CD4-positive, alpha-beta T cell treated with Interleukin-4 for 1 hour (primary cell): ENCODE measurements at places on chromosomes 16 and 17.

- DNase-seq: peak; percentile 59
These were observed 4.5 kb downstream of the FBXL19 start for GRCh38 chr16:30927789-30928378.

DNA sequence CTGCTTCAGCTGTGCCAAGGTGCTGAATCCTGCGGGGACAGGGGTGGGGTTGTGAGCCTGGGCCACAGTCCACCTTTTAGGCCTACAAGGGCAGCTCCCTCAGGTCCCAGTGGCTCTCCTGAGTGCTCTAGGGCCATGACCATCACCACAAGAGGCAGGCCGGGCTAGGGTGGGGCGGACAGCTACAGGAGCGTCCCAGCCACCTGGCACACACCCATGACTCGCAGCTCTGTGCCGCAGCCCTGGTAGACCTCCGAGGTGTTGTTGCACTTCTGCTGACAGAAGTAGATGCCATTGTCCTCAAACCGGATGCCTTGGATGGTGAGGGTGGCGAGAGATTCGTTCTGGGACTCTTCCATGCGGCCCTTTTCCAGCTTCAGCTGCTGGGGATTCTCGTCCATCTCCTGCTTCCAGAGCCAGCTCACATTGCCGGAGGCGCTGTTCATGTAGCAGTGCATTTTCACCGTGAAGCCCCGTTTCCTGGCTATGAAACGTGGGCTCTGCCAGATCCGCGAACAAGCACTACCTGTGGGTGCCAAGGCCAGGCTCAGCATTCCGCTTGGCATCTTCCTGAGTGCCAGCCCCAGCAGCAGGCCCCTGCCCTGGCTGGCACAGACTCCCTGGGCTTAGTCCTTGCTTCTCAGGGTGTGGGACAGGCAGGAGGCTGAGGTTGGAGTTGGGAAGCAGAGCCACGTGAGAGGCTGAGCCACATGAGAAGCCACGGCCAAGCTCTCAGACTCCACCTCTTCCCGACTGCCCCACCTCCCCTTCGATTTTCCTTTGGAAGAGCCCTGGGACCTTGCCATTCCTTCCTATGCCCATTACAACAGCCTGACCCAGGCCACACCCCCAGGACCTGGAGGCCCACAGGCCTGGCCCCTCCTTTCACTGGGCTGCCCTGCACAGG, 2.0 kb downstream of the CD79B start:
- DNase-seq: no peak

- peak; percentile 99 for DNase-seq
These were observed at the start of gene ARRB2 for GRCh38 chr17:4709794-4710692. Gene ARRB2, plus strand, starts transcription at chr17:4710632. Its CDS starts 90 bp downstream, at chr17:4710722.

- DNase-seq: peak; percentile 74
These were observed 618 bp downstream of the TRIM47 start for GRCh38 chr17:75877752-75878173.

- DNase-seq: no peak
These were observed 27.1 kb downstream of the GABARAPL2 start for GRCh38 chr16:75593308-75593707.

DNA sequence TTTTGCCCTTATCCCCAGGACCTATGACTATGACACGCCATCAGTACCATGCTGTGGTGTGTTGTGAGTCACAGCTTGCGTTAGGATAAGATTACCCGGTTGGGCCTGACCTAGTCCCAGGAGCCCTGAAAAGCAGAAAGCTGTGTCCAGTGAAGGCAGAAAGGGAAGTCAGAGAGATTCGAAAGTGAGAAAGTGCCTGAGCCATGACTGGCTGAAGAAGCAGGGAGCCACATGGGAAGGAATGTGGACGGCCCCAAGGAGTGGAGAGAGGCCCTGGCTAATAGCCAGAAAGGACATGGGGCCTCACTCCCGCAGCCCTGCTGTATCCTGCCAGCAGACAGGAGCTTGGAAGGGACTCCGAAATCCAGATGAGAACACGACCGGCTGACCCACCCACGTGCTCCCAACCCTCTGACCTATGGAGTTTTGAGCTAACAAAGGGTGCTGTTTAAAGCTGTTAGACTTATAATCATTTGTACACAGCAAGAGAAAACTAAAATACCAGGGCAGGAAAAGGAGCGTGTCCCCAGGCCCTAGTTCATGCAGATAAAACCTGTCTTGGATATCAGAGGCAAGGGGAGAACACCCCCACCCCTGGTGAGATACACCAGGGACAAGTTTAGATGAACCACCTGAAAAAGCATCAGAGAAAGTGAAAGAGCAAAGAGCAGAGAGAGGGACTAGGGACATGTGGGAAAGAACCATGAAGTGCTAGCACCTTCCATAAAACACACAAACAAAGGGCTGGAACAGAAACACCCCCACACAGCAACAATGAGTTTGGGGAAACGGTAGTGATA, 115.3 kb downstream of the SLC39A11 start:
- peak; percentile 33 for DNase-seq

DNA sequence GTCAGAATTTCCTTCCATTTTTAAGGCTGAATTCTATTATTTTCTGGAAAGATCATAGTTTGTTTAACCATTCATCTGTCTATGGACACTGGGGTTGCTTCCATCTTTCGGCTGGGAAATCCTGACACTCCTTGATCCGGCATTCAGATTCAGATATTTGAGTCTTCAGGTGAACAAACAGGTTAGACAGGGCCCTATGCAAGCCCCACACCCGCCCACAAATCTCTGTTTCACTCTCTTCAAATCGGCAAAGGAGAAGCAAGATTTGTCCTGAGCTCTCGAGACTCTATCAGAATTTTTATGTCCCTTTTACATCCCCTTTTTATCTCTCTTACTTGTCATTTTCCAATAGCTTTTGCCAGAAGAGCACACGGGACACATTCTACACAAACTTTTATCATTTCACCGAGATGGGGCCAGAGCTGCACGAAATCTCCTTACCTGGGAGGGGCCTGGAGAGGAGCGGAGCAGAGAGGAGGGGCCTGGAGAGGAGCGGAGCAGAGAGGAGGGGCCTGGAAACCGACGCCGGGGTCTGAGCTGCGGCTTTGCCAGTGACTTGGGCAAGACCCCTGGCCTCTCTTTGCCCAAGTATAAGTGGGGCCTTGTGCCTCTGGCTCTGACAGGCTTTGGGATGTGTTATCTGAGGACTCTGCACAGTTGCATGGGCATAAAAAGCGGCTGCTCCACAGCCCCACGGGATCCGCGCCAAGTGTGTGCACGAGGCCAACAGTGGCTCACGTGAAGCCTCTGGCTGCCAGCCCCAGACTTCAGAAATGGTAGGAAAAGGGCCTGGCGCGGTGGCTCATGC, 54.3 kb upstream of the RBFOX3 start:
- DNase-seq: no peak

- no peak for DNase-seq
These were observed 15.0 kb downstream of the CA10 start for GRCh38 chr17:52143542-52143941.

DNA sequence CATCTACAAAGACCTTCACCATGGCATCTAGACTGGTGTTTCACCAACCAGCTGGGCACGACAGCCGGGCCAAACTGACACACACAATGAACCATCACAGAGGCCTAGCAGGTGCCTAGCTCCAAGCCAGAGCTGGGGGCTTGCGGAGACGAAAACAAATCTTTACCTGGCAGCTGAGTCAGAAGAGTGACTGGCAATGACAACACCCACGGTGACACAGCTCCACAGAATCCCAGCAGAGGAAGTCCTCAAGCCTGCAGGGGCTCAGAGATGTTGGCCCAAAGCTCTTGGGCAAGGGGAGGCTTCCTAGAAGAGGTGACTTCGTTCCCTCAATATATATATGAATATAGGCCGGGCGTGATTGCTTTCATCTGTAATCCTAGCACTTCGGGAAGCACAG, 5.1 kb downstream of the MMP25 start:
- no peak for DNase-seq

- no peak for DNase-seq
These were observed 184.9 kb downstream of the SEC14L1 start for GRCh38 chr17:77325577-77326075.

DNA sequence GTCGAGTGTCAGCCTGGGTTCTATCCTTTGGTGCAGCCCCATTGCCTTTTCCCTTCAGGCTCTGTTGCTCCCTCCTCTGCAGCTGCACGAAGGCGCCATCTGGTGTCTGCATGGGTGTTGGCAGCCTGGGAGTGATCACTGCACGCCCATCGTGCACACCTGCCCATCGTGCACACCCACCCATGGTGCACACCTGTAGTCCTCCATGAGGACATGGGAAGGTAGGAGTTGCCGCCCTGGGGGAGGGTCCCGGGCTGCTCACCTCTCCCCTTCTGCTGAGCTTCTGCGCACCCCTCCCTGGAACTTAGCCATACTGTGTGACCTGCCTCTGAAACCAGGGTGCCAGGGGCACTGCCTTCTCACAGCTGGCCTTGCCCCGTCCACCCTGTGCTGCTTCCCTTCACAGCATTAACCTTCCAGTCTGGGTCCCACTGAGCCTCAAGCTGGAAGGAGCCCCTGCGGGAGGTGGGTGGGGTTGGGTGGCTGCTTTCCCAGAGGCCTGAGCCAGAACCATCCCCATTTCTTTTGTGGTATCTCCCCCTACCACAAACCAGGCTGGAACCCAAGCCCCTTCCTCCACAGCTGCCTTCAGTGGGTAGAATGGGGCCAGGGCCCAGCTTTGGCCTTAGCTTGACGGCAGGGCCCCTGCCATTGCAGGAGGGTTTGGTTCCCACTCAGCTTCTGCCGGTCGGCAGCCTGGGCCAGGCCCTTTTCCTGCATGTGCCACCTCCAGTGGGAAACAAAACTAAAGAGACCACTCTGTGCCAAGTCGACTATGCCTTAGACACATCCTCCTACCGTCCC, 2.9 kb downstream of the CTRL start:
- DNase-seq: peak; percentile 74

DNA sequence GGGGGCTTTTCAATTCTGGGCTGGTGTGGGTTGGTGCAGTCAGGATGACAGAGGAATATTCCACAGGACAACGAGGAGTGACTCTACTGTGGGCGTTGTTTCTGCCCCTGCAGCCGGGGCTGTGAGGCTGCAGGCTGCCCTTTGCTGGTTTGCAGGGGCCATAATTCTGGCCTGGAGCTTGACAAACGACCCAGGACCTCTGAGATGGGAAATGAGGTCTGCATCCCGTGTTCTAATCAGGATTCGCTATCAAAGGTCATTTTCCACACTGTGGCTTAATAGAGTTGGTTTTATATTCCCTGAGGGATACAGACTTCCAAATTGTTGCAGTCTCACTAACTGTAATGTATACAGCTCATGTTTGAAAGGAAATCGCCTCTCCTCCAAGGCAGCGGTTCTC, 180.9 kb downstream of the RPTOR start:
- no peak for DNase-seq

DNA sequence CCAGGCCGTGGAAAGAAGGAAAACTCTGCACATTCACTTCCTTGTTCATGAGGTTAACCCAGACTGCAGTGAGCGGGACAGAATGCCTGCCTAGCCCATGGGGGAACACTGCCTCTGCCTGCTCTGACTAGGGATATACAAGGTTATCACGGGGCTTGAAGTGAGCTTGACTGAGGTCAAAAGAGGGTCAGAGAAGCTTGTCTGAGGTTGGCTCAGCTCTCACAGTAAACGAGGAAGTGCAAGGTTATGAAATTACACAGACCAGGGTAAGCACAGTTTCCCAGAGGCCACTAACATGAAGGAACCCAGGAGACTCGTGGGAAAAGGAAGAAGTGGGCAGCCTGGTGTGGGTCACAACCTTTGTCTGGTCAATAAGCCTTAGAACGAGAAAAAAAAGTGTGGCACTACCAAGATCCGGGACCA, 28.7 kb downstream of the HIC1 start:
- peak; percentile 29 for DNase-seq

DNA sequence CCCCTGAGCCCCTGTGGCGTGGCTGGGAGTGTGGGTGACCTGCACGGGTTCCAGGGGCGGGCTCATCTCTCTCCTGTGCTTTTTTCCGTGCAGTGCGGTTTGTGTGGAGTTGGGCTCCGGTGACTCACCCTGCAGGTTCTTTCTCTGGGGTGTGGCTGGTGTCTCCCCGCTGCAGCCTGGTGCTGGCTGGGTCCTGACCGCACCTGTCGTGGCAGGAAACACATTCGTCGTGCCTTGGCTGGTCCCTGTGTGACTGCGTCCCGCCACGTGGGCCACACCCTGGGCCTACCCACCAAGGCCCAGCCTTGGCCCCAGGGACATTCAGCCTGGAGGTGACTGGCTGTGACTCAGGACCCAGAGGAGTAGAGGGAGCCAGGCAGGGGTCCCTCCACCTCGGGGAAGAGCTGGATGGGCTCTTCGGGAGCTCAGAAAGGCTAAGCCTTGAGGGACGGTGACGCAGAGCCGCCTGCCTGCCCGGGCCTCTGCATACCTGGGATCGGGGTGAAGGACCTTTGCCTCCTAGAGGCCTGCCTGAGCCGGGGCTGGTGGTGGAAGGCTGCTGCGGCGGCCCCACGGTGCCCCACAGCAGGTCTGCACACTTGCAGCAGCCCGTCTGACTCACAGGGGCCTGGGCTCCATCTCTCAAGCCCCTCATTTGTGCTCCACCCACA, 7.8 kb downstream of the TRAF7 start:
- no peak for DNase-seq

GRCh38 chr16:47834485-47835024, 321.2 kb downstream of the ABCC12 start:
- DNase-seq: no peak

GRCh38 chr17:31318851-31319661, 2.4 kb downstream of the EVI2A start:
- peak; percentile 82 for DNase-seq

DNA sequence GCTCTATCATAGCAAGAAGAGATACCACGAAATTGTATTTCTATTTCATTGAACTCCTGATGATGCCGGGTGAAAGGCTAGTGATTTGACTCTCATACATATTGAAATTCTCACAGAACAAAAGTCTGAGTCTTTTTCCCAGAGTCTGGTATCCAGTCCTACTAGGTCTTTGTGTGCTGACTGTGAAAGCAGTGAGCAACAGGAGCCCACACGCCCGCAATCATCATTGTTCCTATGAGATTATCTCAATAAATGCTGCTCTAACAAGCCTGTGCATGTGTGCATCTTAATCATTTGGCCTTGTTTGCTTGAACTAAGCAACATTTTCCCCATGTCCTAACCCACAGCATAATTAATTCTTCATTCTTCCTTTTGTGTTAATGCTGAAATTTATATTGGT, 1466.0 kb downstream of the CDH11 start:
- DNase-seq: no peak

DNA sequence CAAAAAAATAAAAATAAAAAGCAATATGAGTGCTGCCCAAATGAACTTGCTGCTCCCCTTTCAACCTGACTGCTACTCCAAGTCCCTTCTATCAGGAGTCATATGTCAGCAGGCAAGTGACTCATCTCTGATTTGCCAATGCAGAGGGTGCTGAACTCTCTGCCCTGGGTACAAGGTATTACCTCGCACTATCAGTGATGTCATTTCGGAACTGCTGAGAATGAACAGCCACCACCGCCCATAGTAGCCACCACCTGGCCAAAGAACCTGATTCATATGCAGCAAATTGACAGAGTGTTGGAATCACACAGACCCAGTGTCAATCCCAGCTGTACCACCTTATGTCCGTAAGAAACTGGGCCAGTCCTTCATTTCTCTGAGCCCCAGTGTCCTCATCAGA, 31.2 kb downstream of the LYRM9 start:
- no peak for DNase-seq
